ENCODE measurements at places on chromosomes 3 and 15.

GRCh38 chr15:66752078-66752477 is 50.0 kb downstream of the SMAD6 start:
- no peak for DNase-seq

- DNase-seq, result no peak
Observed at GRCh38 chr15:65081758-65082157, 5.2 kb downstream of the KBTBD13 start.

DNA sequence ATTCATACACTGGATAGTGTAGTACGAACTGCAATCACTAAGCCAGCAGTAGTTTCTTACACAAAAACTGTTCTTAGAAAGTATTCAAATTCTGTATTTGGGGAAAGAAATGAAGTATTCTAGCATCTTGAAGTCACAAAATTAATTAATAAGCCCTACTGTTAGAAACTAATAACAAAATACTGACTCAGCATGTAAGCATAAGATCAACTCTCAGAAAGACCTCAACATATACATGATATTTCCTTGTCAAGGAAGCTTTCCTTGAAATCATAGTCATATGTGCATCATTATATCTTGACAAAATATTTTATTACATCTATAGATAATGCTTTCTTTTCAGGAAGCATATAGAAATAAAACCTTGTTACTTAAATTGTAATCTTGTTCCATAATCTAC is 115.5 kb upstream of the GOLGA6L6 start:
- DNase-seq, result no peak

DNA sequence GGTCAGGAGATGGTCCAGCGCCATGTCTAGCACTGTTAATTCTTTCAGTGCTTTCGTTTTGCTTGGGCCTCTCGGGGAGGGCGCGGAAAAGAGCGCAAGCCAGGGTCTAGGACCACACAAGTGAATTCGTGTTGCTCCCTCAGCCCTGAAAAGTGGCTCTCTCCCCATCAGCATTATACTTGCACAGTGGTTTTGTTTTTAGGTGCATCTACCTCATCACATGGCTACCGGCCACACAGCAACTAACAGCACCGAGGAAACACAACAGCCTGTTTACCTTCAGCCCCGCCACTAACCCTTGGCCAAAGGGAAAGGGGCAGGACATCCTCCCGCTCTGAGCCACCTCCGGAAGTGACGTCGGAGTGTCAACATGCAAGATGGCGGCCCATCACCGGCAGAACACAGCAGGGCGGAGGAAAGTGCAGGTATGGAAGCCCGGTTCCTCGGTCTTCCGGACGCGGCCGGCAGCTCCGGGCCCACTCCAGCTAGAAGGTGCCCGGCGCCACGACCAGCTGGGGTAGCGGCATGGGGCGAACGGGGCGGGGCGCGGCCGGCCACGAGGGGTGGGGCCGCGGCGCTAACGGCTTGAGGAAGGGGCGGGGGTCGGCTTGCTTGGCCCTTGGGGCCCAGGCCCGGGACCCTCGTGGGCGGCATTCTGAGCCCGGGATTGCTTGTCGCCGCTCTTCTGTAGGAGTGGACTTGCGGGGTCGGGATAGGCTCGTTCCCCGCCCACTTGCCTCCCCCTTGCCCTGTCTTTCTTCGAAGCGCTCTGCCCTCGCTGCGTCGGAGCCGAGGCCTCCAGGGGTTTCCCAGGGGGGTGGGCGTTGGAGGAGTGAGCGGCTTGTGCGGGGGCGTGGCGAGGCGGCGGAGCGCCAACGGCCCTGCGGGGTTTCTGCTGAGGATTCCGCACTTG is at the start of the genes SCN11A and WDR48:
Gene SCN11A, minus strand, starts transcription at position 296 of the 913 bp plus-strand sequence. CDS start 101,582 bp downstream, outside the sequence.
Gene WDR48, plus strand, starts transcription at position 368 of the 913 bp plus-strand sequence. Its CDS starts 10 bp downstream, at position 378.
- DNase-seq, result peak; percentile 94

- DNase-seq, result no peak
Observed at GRCh38 chr3:71185733-71186455, 397.6 kb downstream of the FOXP1 start.
